AML-193 (cell line): ENCODE measurements at places on chromosomes 3 and 15.

- DNase-seq = peak; percentile 78
Measured at GRCh38 chr3:155352900-155353490, 59.5 kb upstream of the STRIT1 start.

DNA sequence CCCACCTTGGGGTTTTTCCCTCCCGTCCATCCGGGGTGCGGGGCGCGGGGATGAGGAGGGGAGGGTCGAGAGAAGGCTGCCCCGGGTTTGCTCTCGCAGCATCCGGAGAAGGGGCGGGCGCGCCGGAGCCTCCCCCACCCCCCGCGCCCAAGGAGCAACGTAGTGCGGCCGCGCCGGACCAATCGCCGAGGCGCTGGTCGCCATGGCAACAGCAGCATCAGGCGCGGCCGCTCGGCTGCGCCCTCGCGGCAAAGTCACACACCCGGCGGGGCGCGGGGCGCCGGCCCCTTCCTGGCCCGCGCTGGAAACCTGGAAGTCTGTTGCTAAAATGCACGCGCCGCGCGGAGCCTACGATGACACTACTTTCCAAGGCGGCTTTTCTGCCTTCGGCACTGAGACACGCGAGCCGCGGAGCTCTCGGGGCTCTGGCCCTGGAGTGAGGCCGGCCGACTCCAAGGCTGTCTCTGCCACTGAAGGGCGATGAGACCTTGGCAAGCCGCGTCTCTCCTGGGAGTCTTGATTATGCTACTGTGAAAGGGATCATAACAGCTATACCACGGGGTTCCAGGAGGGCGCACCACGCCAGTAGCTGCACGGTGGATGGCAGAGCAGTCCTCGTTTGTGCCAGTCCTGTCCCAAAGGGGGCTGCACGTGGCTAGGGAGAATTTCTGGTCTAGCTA is at the start of gene IQSEC1:
TSS of gene IQSEC1 (minus strand) at position 104 of the 680 bp plus-strand sequence. CDS start 415 bp downstream, outside the sequence.
- DNase-seq = no peak

DNA sequence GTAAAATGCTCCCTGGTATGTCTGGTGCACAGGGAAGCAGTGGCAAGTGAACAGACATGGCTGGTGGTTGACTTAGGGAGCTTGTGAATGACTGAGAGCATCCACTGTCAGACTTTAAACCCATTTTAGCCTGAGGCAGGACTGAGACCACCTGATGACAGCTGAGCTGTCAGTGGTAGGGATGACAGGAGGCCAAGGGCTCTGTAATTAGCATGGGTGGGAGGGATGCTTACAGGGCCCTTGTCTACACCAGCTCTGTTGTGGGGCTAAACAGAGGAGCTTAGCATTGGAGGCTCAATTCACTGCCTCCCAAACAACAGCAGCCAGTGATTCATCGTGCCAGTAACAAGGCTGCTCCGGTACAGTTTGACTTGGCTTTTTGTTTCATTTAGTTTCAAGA is 169.4 kb downstream of the CHST2 start:
- DNase-seq = no peak

- DNase-seq = peak; percentile 26
Measured at GRCh38 chr15:57422113-57422754, 45.9 kb downstream of the CGNL1 start.

DNA sequence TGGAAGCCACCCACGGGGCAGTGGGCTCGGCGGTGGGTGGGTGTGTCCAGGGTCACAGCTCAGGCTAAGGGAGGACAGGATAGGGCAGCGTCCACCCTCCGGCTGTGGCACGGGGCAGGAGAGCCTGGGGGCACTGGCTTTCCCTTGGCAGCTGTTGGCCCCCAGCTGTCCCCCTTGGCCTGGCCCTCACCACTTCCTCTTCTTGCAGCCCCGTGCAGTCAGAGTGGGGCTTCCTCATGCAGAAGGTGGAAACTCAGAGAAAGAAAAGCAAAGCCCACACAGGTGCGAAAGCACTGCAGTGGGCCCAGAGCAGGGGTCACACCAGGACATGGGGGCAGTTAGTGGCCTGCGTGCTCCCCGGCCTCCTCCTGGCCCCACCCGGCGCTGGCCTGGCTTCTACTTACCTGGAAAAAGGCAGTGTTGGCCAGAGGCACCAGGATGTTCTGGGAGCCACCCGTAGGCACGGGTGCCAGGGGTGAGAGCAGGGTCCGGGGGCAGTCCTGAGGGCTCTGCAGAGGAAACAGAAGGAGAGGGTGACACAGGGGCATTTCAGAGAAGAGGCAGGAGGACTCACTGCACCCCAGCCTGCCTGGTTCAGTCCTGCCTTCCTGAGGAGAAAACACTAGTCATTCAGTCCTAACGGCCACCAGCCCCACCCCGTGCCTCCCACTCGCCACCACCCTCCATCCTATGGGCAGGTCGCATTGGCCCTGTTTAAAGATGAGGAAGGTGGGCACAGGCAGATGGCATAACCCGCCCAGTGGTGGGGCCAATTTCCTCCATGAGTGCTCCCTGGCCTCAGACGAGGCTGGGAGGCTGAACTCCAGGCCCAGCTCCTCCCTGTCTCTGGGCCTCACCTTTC is 28.3 kb downstream of the PLXND1 start:
- peak; percentile 85 for DNase-seq

GRCh38 chr15:25989327-25989726 is 126.2 kb upstream of the ATP10A start:
- DNase-seq = no peak

- DNase-seq = no peak
Measured at GRCh38 chr3:47851888-47852603, 49.1 kb downstream of the DHX30 start.

GRCh38 chr15:34837246-34838016 is 42.1 kb upstream of the ACTC1 start:
- no peak for DNase-seq

DNA sequence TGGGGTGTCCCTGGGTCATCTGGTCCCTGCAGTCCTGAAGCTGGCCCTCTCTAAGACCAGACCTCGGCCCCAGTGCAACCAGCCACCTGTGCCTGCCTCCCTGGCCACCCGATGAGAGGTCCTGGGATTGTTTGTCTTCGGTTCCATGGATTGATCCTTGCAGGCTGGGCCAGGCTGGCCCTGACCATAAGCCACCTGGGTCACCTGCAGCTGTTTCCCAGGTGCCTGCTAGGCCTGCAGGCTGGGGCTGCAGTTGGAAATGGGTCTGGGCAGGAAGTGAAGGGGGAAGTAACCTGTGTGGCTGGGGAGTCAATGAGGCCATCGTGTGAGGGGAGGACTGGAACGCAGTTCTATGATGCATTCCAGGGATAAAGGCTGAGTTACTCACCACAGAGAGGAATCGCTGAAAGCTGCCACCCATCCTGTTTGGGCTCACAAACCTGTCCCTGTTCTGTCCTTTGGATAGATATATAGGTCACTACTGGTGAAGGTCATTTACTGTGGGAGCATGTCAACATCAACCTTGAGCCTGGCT is 30.9 kb upstream of the VPS8 start:
- no peak for DNase-seq

DNA sequence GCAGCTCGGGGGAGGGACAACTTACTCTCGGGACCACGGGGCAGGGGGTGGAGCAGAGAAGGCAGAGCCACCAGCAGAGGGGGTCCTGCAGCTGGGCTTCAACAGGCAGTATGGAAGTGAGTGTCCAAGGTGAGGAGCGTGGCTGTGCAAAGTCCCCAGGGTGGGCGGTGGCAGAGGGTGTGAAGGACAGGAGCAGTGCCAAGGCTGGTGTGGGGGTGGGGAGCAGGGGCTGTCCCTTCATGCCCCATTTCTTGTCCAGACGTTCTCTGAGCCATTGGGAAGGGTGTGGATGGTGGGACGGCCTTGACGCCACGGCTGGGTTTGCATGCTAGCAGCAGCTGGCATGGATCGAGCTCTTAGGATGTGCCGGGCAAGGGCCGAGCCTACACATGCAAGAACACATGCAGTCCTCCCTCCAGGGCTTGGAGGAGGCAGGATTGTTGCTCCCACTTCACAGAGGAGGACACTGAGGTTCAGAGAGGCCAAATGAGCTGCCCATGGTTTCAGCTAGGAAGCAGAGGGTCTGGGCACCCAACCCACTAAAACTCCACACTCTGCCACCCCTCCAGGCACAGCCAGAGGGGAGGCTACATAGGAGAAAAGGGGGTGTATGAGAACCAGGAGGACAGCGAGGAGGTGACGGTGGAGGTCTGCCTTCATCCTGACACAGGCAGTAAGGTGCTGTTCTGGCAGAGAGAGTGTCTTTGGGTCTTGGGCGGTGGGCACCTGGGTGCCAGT is 93.6 kb downstream of the TBC1D2B start:
- no peak for DNase-seq

DNA sequence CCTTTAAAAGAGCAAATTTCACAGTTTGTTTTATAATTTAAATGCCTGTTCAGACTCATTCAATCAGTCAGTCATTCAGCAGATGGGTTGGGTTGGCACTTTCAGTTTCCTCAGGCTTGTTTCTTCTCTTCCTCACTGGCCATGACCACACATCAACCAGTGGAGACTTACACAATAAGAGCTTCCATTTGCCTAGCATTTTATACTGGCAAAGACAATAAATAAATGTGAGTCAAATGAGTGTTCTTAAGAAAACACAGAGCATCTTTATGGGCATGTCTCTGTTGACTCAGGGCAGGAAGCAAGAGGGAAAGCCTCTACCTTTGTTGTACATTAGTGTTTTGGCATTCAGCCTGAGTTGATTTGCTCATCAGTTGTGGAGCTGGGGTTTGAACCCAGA is 122.6 kb downstream of the EPHB1 start:
- no peak for DNase-seq

DNA sequence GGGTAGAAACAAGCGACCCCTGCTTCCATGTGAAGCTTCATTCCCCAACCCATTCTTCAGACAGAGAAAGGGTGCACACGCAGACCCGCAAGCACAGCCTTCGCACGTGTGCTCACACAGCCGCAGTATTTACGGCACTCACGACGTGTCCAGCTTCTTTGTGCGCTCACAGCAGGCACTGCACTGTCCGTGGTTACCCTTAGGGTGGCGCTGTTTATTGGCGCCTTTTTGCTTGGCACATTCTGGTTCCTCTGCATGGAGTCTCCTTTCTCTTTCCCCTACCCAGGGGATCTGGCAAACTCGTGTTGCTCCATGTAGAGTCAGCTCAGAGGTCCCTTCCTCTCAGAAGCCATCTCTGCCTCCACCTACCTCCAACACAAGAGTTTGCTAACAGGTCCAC is 115.1 kb downstream of the SLCO3A1 start:
- DNase-seq = no peak
